ENCODE measurements at places on chromosomes 4 and X. TPM values are rescaled to one million over a fixed set of nuclear protein-coding genes. Genes with fewer than 3 reads are reported as not detected.

DNA sequence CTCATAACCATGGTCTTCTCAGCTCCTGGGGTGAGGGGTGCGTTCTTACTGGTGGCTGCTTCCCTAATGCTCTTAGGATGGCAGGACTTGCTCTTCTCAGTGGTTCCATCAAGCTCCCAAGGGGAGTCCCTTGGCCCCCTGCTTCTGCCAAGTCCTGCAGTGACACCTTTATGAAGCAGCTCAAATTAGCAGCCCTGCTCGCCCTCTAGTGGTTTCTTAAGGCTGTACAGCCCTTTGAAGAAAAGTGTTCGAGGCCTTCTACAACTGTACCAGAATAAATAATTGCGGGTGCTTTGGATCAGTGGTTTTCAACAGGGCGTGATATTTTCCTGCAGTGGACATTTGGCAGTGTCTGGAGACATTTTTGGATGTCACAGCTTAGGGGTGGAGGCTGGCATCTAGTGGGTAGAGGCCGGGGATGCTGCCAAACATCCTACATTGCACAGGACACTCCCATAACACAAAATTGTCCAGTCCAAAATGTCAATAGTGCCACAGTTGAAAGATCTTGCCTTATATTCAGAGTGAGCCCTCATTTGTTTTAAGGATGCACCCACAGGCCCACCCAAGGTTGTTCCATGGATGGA, 204.7 kb upstream of the S100G start:
- H3K36me3 ChIP-seq = no peaks in the 10 kb centered on the region
- no peak overlapping the region for H3K4me3 ChIP-seq
- no peaks in the 10 kb centered on the region for H3K27me3 ChIP-seq
- H3K27ac ChIP-seq = no peak overlapping the region

DNA sequence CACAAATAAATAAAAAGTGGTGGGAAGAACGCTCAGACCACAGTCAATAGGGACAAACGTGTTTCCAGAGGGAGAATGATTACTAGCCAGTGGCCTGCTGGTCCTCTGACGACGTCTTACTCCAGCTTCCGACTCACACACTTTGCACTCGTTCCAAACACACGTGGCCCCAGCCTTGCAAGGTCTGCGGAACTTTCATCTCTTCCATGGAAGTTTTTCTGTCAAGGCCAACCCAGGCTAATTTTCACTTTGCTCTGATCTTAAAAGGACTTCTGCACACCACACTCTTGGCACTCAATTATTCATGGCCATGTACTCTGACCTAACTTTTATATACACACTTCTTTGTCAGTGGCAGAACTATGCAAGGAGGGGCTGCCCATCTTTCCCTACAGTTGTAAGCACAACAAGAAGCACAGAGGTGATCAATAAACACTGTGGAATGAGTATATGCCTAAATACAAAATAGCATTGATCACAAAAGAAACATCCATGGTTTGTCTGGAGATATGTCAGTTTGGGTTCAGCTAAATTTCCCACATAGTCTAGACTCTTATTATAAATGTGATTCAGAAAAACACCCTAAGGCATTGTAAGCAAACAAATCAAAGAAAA, 69.4 kb downstream of the STX18 start:
- peaks cover 19% of the 10 kb centered on the region for H3K36me3 ChIP-seq
- no peak overlapping the region for H3K27ac ChIP-seq
- no peak for DNase-seq
- H3K4me3 ChIP-seq = no peak overlapping the region
- H3K4me1 ChIP-seq = peaks cover 2% of the 10 kb centered on the region

GRCh38 chr4:111537871-111538270, 607.4 kb upstream of the FAM241A start:
- no peak overlapping the region for H3K4me3 ChIP-seq
- H3K27ac ChIP-seq = no peak overlapping the region
- H3K36me3 ChIP-seq = no peaks in the 10 kb centered on the region
- DNase-seq = no peak
- H3K4me1 ChIP-seq = no peaks in the 10 kb centered on the region

DNA sequence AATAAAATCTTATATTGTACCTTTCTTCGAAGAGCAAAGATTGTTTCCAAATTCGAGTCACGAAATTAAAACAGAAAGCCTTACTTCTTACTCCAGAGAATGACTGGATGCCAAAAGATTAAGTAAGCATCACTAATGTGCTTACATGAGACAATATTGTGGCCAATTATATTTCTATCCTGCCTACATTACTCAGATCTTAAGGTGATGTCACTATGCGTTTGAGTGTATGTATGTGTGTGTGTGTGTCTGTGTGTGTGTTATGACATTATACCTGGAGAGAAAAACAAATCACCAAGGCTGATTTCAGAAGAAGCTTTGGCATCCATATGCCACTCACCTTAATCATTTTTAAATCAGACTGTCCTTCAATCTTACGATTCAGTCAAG, 556.3 kb downstream of the PPARGC1A start:
- H3K4me3 ChIP-seq = no peak overlapping the region
- H3K27ac ChIP-seq = peak overlapping the region; percentile 22
- no peak for DNase-seq

DNA sequence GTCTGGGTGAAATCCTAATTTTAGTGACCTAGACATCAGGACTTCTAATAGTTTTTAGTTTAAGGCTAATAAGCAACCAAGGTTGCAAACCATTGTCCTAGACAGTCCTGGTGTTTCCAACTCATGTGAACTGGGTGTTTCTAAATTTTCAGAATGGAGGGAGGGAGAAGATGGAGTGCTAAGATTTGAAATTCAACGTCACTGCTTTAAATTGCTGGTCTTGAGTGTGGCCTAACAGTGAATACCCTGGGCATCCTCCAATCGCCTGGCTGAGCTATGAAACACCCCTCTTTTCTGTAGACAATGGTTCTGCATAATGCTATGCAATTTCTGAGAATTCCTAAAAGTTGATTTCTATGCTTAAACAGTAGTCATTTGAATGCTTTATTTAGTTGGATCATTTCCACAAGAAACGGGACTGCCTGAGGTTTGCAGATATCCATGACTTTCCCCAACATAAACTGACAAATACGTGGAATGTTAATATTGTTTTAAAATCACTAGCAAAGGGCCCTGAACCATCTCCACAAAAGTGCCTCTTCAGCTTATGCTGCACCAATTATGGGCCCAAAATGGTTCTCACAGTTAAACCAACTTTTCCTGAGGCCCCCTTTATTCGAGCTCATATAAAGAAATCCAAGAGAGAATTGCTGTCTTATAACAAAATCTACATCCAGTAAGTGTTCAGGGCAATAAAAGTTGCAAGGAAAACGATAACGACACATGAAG, 1.1 kb downstream of the FBXL5 start:
- peaks cover 18% of the 10 kb centered on the region for H3K4me1 ChIP-seq
- peak overlapping the region; percentile 81 for H3K4me3 ChIP-seq
- no peaks in the 10 kb centered on the region for H3K36me3 ChIP-seq
- no peaks in the 10 kb centered on the region for H3K27me3 ChIP-seq

DNA sequence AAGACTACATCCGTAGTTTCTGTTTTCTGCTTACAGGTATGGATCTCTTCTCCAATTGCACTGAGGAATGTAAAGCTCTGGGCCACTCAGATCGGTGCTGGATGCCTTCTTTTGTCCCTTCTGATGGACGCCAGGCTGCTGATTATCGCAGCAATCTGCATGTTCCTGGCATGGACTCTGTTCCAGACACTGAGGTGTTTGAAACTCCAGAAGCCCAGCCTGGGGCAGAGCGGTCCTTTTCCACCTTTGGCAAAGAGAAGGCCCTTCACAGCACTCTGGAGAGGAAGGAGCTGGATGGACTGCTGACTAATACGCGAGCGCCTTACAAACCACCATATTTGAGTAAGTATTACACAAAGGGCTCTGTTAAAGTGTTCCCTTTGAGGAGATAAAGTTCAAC, 13.8 kb downstream of the PCDH10 start:
- no peaks in the 10 kb centered on the region for H3K36me3 ChIP-seq
- no peak overlapping the region for H3K4me3 ChIP-seq
- H3K27me3 ChIP-seq = no peaks in the 10 kb centered on the region
- H3K4me1 ChIP-seq = no peaks in the 10 kb centered on the region
- no peak for DNase-seq
- no peak overlapping the region for H3K27ac ChIP-seq

- no peaks in the 10 kb centered on the region for H3K36me3 ChIP-seq
- no peak overlapping the region for H3K27ac ChIP-seq
- H3K27me3 ChIP-seq = no peaks in the 10 kb centered on the region
- H3K4me3 ChIP-seq = no peak overlapping the region
- H3K4me1 ChIP-seq = no peaks in the 10 kb centered on the region
Measured at GRCh38 chr4:88865046-88865445, 167.4 kb upstream of the NAP1L5 start.

GRCh38 chrX:118346258-118347094, 570 bp downstream of the WDR44 start:
- H3K36me3 ChIP-seq = no peaks in the 10 kb centered on the region
- H3K27me3 ChIP-seq = no peaks in the 10 kb centered on the region
- peak; percentile 28 for DNase-seq
- H3K27ac ChIP-seq = peak overlapping the region; percentile 91
- peak overlapping the region; percentile 85 for H3K4me3 ChIP-seq

- no peaks in the 10 kb centered on the region for H3K4me1 ChIP-seq
- no peak overlapping the region for H3K4me3 ChIP-seq
- H3K27ac ChIP-seq = no peak overlapping the region
- no peaks in the 10 kb centered on the region for H3K27me3 ChIP-seq
Measured at GRCh38 chrX:107752714-107753113, 22.9 kb downstream of the TSC22D3 start.

GRCh38 chrX:87391742-87392141, 125.9 kb upstream of the KLHL4 start:
- no peak overlapping the region for H3K27ac ChIP-seq
- H3K36me3 ChIP-seq = no peaks in the 10 kb centered on the region
- no peaks in the 10 kb centered on the region for H3K27me3 ChIP-seq
- no peaks in the 10 kb centered on the region for H3K4me1 ChIP-seq
- no peak overlapping the region for H3K4me3 ChIP-seq

DNA sequence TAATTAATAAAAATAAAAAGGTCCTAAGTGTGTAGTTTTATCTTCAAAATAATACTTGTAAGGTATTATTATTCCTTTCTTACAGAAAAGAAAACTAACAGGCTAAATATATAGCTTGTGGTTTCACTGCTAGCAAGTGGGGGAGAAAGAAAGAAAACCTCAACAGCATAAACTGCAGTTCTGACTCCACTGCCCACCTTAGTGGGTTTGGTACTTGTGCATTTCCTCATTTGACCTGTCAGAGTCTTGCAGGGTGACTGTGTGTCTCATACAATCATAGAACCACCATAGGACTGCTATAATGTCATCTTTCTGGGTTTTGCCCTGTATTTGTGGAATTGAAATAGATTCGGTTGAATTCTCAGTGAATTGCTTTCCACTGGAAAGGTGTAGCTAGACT, 94.7 kb upstream of the PUDP start:
- no peak overlapping the region for H3K27ac ChIP-seq
- no peak for DNase-seq
- no peaks in the 10 kb centered on the region for H3K4me1 ChIP-seq
- no peaks in the 10 kb centered on the region for H3K36me3 ChIP-seq
- H3K4me3 ChIP-seq = no peak overlapping the region

DNA sequence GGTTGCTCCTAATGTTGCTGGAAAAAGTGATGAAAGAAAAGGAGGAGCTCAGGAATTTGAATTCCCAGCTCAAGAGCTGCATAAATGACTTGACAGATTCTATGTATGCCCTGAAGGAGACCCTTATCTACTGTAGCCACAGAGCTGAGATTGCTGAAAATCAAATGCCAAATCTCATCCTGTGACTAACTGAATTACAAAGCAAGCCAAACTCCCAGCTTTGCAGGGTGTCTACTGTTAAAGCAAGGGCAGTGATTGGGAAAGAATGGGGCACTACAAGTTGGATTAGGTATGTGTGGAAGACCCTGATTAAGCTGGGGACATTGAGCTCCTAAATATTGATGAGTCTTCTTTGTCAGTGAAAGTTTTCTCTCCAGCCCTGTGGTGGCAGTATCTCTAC, 20.8 kb upstream of the SMIM9 start:
- DNase-seq = no peak
- H3K27me3 ChIP-seq = no peaks in the 10 kb centered on the region
- H3K36me3 ChIP-seq = no peaks in the 10 kb centered on the region
- no peaks in the 10 kb centered on the region for H3K4me1 ChIP-seq

GRCh38 chr4:185469580-185470154, 1.9 kb downstream of the CCDC110 start:
- H3K27ac ChIP-seq = no peak overlapping the region
- no peak for DNase-seq
- peaks cover 58% of the 10 kb centered on the region for H3K27me3 ChIP-seq
- H3K36me3 ChIP-seq = no peaks in the 10 kb centered on the region
- H3K4me3 ChIP-seq = no peak overlapping the region
- peaks cover 9% of the 10 kb centered on the region for H3K4me1 ChIP-seq

- no peaks in the 10 kb centered on the region for H3K4me1 ChIP-seq
- no peak for DNase-seq
- no peaks in the 10 kb centered on the region for H3K36me3 ChIP-seq
Measured at GRCh38 chrX:56726605-56727004, 2.4 kb upstream of the NBDY start.

- H3K36me3 ChIP-seq = no peaks in the 10 kb centered on the region
- H3K27ac ChIP-seq = no peak overlapping the region
- H3K27me3 ChIP-seq = no peaks in the 10 kb centered on the region
- DNase-seq = no peak
- no peak overlapping the region for H3K4me3 ChIP-seq
Measured at GRCh38 chrX:149129767-149130166, 375.3 kb downstream of the IDS start.

- DNase-seq = peak; percentile 9
- no peak overlapping the region for H3K4me3 ChIP-seq
- H3K36me3 ChIP-seq = peaks cover 2% of the 10 kb centered on the region
- no peaks in the 10 kb centered on the region for H3K27me3 ChIP-seq
- H3K4me1 ChIP-seq = no peaks in the 10 kb centered on the region
- H3K27ac ChIP-seq = no peak overlapping the region
Measured at GRCh38 chrX:149950681-149951080, 12.4 kb upstream of the EOLA2 start.

DNA sequence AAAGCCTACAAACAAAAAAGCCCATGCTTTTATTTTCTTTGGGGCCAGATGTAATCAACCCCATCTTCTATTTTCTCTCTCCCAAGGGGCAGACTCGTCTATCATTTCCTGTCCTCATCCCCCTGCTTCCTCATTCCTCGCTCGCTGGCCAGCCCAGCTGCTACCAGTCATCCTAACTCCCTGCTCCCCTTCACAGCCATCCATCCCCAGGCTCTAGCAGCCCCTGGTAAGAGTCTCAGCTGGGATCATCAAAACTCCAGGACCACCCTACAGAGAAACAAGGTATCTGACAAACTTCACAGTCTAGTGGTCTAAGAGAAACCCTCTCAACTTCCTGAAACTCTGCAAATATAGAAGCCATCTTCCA, 23.6 kb downstream of the SH3KBP1 start:
- no peaks in the 10 kb centered on the region for H3K36me3 ChIP-seq
- DNase-seq = no peak
- peak overlapping the region; percentile 5 for H3K27ac ChIP-seq
- peaks cover 72% of the 10 kb centered on the region for H3K4me1 ChIP-seq

GRCh38 chr4:5374994-5375393, 323.7 kb downstream of the STK32B start:
- no peak overlapping the region for H3K27ac ChIP-seq
- H3K36me3 ChIP-seq = no peaks in the 10 kb centered on the region
- no peaks in the 10 kb centered on the region for H3K4me1 ChIP-seq
- no peaks in the 10 kb centered on the region for H3K27me3 ChIP-seq
- DNase-seq = no peak

AREG gene
- 0.42 TPM for total RNA-seq

COX7B2 gene
- not detected for total RNA-seq

FAM149A gene
- total RNA-seq = 3.8 TPM

F11 gene
- not detected for total RNA-seq

Data from thymus (tissue), 14 donors.